ENCODE measurements at places on chromosomes 5 and 9.

DNA sequence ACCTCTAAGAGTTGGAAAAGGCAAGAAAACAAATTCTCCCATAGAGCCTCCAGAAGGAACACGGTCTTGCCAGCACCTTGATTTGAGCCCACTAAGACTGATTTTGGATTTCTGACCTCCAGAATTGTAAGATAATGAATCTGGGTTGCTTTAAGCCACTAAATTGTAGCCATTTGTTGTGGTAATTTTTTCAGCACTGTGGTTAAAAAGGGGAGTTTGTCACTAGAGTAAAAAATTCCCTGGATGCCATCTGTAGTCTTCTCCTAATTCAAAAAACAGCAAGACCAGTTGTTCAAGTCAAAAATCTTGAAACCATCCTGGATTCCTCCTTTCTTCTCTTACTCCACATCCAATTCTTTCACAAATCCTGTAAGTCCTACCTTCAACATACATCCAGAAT is 39.6 kb downstream of the NRG2 start:
- DNase-seq, result no peak

GRCh38 chr9:9305600-9305999 is 1307.2 kb downstream of the PTPRD start:
- DNase-seq, result no peak

DNA sequence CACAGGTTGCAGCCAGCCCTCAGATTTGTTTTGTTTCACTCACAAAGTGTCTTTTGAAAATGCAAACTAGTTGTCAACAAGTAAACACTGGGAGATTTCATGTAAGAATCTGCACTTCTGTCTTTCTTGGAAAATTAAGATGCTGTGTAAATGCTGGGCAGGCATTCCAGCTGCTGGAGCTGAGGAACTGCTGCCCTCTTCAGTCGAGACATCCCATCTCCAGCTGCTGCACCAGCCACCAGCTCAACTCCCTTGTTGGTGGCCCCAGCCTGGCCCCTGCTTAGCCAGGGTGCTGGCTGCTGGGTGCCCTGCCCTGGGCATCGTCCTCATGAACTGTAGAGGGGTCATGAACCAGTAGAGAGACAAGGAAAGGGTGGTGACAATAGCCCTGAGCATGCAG is 33.1 kb upstream of the AFAP1L1 start:
- no peak for DNase-seq

DNA sequence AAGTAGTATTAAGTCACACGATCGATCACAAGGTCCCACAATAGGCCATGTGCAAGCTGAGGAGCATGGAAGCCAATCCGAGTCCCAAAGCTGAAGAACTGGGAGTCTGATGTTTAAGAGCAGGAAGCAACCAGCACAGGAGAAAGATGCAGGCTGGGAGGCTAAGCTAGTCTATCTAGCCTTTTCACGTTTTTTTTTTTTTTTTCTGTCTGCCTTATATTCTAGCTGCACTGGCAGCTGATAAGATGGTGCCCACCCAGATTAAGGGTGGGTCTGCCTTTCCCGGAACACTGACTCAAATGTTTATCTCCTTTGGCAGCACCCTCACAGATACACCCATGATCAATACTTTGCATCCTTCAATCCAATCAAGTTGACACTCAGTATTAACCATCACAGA is 6.5 kb downstream of the PPIP5K2 start:
- DNase-seq, result no peak

DNA sequence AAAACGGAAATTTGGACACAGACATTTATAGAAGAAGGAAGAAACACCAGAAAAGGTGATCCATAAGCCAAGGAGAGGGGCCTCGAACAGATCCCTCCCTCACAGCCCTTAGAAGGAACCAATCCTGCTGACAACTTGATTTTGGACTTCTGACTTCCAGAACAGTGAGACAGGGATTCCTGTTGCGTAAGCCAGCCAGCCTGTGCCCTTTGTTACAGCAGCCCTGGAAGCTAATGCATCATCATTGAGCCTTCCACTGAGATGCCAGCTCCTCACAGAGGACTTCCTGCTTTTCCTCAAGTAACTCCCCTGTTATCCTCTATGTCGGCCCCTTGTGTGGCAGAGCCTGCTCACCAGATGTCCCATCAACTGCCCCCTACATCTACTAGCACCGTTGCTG is 94.1 kb downstream of the JMY start:
- no peak for DNase-seq

DNA sequence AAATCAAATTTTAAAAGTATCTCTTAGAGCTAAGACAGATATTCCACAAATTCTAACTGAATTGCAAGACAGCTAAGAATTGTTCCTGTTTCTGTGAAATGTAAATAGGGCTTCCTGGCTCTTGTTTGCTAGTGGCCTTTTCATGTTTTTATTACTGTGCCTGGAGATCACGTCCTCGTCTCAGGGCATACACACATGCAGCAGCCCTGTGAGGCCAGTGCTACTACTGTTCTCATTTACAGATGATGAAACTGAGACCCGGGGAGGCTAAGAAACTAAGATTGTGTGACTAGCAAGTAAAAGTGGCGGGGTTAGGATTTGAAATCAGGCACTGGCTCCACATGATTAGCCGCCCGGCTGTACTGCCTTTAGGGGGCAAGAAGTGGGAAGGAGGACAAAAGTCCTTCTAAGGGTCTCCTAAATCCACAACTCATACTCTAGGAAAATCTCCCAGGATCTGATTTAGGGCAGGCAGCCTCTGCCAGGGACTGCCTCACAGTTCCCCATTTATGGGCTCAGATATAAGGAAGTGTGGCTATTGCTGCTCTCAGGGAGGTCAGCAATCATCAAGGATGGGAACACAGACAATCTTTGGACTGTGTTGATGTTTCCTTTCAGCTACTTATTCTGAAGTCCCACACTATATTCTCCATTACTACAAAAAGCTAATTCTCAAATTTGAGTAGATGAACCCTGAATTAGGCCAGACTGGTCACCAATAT is 7.9 kb downstream of the PRUNE2 start:
- DNase-seq, result no peak

DNA sequence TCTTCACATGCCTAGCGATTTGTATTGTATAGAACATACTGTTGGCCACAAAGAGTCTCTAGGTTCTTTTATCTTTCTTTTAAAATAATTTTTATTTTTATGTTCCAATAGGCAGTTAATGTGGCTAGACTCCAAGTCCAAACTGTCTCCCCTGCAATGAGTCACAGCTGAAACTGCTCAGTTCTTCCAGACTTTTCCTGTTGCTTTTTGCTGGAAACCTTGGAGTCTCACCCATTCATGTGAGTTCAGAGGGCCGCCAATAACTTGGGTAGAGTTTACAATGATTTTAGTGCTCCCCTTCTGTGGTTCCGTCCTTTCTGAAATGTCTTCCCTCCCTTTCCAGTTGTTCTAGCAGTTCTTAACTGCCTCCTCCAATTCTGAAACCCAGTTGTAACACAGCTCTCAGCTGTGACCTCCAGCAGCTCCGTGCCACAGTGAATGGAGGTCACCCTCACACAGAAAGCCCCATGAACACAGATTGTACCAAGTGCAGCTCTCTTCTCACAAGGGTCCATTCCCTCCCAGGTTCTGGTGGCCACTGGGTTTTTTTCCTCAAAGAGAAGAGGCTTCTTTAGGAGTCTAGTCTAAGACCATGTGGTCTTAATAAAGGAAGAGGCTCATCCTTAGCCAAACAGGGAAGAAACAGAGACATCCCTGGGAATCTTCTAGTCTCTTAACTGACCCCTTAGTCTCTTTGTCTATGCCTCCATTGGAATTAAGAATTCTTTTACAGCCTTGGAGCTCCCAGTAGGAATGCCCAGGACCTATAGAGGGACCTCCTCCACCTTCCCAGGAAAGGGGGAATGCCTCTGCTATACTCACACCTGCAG is 198.5 kb downstream of the SPOCK1 start:
- DNase-seq, result no peak

DNA sequence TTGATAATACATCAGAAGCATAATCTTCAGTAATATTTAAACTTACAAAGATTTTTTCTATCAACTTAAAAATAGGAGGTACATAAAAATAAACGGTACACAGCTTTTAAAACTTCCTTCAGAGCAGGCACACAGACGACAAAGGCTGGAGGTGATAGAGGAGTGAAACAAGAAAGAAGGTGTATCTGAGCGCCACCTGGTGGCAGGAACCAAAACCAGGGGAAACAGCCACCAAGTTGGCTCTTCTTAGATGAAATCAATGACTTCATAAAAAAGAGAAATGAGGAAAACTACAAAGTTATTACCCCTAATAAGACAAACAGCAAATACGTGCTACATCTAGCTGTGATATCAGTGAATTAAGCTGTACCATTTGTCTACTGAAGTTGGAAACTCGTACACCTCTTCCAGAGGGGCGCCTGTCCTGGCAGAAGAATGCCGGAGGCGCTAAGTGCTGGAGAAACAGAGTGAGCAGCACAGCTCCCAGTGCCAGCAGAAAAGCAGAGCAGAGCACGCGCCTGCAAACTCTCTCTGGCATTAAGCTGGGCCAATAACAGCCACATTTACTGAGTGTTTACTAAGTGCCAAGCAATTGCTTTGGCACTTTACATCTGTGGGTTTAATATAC is 85.9 kb downstream of the SETX start:
- peak; percentile 80 for DNase-seq

GRCh38 chr9:87336914-87337333 is 160.7 kb upstream of the DAPK1 start:
- DNase-seq, result no peak

- no peak for DNase-seq
Observed at GRCh38 chr9:13352451-13352979, 73.0 kb upstream of the MPDZ start.

GRCh38 chr5:33304601-33305000 is 136.2 kb upstream of the TARS1 start:
- DNase-seq, result no peak

- DNase-seq, result no peak
Observed at GRCh38 chr9:87620731-87621322, 105.1 kb upstream of the CTSL start.

DNA sequence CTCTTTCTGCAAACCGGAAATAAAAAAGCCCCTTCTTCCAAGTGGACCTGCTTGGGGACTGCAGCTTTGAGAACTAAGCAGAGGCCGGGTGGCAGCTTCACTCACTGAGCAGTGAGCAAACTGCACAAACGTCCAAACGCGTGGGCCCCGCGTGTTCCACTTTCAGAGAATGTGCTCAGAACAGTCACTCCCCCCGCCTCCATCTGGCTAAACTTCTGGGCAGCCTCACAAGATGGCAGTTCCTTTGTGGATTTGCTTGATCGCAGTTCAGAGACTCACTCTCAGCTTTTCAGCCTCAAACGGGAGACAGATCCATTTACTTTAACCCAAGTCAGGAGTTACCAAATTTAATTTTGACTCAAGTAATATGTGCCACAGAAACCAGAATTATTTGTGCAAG is 216.6 kb downstream of the TLE1 start:
- DNase-seq, result no peak

- DNase-seq, result no peak
Observed at GRCh38 chr5:171479776-171480125, 60.3 kb downstream of the FGF18 start.

DNA sequence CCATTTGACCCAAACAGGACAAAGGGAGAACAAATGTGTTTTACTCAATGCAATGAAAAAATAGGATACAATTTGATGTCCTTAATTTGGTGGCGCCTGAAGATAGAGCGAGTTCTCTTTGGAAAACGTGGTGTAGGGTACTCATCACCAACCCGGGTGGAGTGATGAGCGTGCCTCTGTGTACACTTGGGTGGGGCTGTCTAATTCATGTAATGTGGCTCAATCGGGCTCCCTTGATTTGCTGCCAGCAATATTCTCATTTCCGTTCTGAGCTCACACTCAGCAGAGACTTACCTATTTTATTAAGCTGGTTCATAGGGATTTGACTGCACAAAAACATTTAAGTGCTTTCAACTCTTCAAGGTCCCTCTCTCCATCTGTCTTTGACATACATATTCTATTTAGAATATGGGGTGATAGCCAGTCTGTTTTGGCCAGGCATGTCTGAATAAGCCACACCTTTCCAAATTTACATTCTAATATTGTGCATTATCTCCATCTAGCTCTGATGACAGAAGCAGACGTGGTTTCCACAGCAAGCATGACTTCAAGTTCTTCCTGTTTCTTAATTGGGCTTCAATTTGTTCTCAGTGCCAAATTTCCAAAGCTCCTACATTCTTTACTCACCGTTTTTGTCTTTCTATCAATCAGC is 162.5 kb downstream of the IRX2 start:
- no peak for DNase-seq

GRCh38 chr9:95477441-95477840 is 39.3 kb downstream of the PTCH1 start:
- DNase-seq, result no peak

GRCh38 chr5:127961763-127962145 is 121.8 kb upstream of the SLC12A2 start:
- no peak for DNase-seq

GRCh38 chr9:137263506-137263905 is 8.4 kb downstream of the NELFB start:
- DNase-seq, result no peak

DNA sequence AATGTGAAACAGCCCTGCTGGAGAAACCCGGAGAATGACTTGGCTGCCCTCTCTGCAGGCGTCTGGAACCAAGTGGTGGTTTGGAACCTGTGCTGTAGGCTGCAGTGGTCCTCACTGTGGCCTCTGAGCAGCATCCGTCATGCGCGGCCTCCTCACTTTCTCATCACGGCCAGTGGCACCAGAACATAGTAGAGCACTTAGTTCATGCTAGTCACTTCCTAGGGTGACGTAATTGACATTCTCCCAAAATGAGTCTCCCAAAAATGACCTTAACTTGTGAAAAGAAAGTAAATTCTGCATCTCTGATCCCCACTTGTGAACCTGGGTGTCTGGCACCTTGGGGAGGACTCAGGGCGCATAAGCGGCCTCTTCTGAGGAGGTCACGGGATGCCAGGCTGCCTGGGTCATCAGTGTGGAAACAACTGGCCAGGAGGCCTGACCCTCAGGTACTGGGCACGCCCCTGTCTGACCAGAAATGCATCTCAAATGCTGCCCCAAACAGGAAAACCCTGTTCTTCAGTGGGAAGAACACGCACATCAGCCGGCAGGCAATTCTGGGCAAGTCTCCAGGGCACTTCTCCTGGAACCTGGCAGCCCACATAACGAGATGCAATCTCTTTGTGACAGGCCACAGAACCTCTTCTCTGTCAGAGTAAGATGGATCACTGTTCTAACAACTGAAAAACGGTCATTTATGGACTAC is 36.6 kb upstream of the SPTLC1 start:
- no peak for DNase-seq

- DNase-seq, result no peak
Observed at GRCh38 chr9:81771571-81771970, 82.2 kb upstream of the TLE1 start.

- DNase-seq, result no peak
Observed at GRCh38 chr9:70205366-70206020, 53.3 kb upstream of the SMC5 start.

GRCh38 chr5:107373549-107374263 is 297.0 kb downstream of the EFNA5 start:
- DNase-seq, result no peak

Data from neural crest cell (in vitro differentiated cells).